ACHN (cell line): ENCODE measurements at places on chromosomes 2 and 18.

DNA sequence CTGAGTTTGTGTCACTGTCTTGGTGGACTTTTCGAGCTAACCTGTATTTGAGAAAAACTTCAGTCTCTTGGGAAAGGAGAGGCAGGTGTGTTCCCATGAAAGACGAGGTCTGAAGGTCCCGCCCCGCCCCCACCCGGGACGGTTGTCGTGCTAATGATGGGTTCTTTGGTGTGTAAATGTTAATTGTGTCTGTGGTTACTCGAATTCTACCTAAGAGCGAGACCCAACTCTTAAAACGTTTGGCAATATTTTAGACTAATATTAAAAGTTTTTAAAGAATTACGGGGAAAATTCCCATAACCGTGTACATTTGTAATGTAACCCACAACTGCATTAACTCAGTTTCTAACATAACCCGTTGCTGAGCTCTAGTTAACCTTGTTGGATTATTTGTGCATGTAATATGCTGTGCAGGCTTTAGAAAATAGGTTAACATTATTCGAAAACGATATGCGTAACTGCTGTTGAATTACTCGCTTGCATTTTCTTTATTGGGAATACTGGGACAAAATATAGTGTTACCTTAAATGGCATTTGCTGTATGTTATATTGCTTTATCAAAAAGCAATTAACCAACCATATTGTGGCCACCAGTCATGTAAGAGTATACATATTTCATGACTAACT, 833 bp downstream of the EPB41L5 start:
- no peak for DNase-seq

GRCh38 chr2:115560666-115561065, 1118.2 kb downstream of the DPP10 start:
- DNase-seq, result peak; percentile 21

DNA sequence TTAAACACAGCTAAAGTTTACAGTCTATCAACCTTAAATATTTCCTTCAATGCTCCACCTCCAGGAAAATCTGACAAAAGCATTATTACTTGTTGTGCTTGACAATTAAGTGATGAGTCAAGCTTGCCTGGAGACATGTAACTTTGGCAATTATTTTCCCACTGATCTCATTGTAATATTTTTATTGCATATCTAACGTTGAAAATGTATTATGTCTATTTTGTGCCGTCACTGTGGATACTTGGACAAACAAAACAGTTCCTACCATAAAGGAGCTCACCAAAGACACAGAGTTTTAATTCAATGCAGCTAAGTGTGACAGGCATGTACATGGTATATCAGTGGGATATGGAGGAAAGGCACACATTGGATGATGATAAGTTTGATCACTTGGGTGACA, 24.7 kb downstream of the RNF103 start:
- no peak for DNase-seq

- no peak for DNase-seq
These were observed 4.0 kb upstream of the RTN4 start for GRCh38 chr2:55054106-55054875.

- no peak for DNase-seq
These were observed 677.1 kb upstream of the DDX18 start for GRCh38 chr2:117137371-117137770.

GRCh38 chr2:225165052-225165451, 122.8 kb upstream of the DOCK10 start:
- no peak for DNase-seq

DNA sequence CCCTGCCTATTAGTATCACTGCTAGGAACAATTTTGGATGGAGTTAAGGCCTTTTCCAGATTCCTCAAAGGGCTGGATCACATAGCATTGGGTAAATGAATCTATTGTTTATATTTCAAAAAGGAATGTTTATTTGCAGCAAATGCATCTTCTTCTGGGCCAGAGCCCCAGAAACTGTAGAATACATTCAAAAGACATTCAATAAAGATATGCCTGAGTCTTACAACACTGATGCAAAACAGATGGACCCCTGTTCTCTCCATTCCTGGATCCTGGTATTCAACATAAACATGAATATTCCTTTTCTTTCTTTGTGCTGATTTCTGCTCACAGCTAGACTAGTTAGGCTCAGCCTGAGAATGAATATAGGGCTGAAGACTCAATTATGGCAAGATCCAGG, 227.2 kb upstream of the KLHL29 start:
- DNase-seq, result no peak

GRCh38 chr2:174914853-174915760, 90.1 kb downstream of the CHN1 start:
- DNase-seq, result no peak

GRCh38 chr2:100105678-100106054, 36.7 kb downstream of the AFF3 start:
- peak; percentile 21 for DNase-seq

- DNase-seq, result no peak
These were observed 26.3 kb upstream of the ITGB6 start for GRCh38 chr2:160226367-160226766.

GRCh38 chr2:234490271-234491091, 6.4 kb downstream of the ARL4C start:
- no peak for DNase-seq

- DNase-seq, result no peak
These were observed 15.6 kb downstream of the PLCD4 start for GRCh38 chr2:218623366-218623705.

- no peak for DNase-seq
These were observed 51.4 kb downstream of the LINC00305 start for GRCh38 chr18:64097497-64097896.

GRCh38 chr2:61353909-61354308, 117.0 kb downstream of the USP34 start:
- DNase-seq, result no peak

- DNase-seq, result no peak
These were observed 282.2 kb upstream of the SOX11 start for GRCh38 chr2:5409898-5410381.

- DNase-seq, result peak; percentile 79
These were observed 155.4 kb upstream of the FSIP2 start for GRCh38 chr2:185583058-185583816.

- no peak for DNase-seq
These were observed 77.6 kb upstream of the NFU1 start for GRCh38 chr2:69514819-69515218.

- DNase-seq, result no peak
These were observed 1156.3 kb upstream of the CRIM1 start for GRCh38 chr2:35199298-35199697.

- no peak for DNase-seq
These were observed 323.7 kb downstream of the EN1 start for GRCh38 chr2:118523761-118524160.

DNA sequence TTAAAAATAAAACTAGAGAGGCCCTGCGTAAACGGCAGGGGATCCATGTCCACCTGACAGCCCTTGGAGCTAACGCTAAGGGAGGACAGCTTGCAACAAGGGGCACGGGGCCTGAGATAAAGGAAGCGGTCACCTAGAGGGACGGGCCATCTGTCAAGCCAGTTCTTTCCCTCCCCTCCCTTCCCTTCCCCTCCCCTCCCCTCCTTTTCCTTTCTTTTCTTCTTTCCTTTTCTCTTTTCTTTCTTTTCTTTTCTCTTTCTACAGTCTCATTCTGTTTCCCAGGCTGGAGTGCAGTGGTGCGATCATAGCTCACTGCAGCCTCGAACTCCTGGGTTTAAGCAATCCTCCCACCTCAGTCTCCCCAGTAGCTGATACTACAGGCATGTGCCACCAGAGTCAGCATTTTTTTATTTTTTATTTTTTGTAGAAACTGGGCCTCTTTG, 34.5 kb upstream of the CTAGE1 start:
- no peak for DNase-seq

- no peak for DNase-seq
These were observed 106.8 kb downstream of the C1D start for GRCh38 chr2:67955748-67956603.

DNA sequence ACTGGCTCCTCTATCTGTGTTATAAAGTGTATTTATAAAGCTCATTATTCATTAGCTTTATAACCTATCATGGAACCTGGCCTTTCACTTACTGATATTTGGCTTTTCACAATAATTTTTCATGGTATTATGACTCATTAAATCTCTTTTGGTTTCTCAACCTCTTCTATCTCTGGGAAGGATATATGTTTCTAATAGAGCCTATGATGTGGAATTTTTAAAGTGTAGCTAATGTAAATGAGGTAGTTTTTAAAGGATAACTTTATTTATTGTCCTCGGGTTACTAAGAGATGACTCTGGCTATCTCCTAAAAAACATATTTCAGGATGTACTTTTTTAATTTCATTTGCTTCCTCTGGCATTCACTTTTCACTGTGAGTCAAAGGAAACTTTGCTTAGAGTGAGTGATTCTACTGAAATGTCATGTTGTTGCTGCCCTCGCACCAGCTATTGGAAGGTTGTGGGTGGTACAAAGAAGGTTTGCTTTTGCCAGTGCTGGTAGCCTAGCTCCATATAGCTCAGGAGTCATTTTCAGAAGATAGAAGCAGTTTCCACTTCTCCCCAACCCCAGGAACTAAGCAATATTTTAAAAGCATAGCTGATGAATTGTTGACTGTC, 85.2 kb upstream of the RPE start:
- no peak for DNase-seq

DNA sequence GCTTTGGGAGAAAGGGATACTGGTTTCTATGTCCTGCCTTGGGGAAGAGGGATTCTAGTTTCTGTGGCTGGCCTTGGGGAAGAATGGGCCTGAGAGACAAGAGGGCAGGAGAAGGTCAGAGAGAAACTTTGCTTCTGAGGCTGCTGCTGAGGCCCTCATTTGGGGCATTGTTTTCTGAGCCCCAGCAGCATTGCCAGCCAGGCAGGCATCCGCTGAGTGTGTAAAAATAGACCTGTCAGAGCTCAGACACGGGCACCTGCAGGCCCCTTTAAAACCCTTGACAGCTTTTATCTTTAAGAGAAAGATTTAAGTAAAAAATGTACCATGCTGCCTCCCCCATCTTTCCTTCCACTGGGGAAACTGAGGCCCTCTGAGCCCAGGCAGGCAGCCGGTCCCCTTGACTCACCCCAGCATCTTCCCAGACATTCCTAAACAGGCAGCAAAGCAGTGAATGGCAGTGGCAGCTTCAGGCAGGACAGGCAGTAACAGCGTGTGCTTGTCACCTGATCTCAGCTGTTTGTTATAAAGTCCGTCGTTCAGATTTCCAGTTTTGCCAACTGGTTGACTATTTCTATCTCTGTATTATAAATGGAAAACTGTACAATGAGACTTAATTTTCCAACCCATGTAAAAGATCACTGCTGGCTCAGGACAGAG, 27.6 kb downstream of the MLPH start:
- no peak for DNase-seq

DNA sequence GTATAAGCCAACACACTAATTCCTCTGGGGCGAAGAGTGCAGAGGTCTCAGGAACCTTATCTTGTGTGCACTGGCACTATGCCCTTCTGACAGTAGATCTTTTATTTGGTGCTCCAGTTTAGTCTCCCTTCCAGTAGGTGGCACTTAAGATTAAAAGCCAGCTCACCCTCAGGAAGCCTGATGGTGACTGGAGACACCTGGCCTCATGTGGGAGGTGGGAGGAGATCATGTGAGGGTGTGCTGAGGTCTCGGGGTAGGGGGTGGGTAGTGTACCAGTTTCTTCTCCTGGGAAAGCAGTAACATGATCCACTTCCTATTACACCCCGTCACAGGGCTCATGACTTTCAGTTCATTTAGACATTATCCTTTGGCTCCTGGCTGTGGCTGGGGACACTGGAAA, 654.9 kb downstream of the ADCYAP1 start:
- DNase-seq, result no peak

DNA sequence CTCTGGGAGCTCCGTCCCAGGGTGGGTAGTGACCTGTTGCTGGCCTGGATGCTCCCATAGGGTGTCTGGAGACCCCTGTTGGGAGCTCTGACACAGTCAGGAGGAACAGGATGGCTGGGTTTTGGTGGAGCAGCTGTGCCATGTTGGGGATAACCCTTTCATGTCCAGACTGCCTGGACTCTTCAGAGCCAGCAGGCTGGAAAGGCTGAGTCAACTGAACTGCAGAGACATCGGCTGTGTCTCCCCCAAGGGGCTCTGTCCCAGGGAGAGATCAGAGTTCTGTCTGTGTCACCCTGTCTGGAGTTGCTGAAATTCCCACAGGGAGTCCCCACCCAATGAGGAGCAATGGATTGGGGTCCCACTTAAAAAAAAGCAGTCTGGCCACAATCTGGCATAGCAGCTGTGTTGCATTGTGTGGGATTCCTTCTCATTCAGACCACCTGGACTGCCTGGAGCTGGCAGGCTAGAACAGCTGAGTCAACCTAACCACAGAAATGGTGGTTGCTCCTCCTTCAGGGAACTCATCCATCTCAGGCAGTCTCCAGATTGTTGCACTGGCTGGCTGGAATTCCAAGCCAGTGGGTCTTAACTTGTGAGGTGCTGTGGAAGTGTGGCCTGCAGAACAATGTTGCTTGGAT, 37.2 kb downstream of the AGPS start:
- peak; percentile 94 for DNase-seq

- no peak for DNase-seq
These were observed 57.7 kb downstream of the BIN1 start for GRCh38 chr2:127048969-127049897.

DNA sequence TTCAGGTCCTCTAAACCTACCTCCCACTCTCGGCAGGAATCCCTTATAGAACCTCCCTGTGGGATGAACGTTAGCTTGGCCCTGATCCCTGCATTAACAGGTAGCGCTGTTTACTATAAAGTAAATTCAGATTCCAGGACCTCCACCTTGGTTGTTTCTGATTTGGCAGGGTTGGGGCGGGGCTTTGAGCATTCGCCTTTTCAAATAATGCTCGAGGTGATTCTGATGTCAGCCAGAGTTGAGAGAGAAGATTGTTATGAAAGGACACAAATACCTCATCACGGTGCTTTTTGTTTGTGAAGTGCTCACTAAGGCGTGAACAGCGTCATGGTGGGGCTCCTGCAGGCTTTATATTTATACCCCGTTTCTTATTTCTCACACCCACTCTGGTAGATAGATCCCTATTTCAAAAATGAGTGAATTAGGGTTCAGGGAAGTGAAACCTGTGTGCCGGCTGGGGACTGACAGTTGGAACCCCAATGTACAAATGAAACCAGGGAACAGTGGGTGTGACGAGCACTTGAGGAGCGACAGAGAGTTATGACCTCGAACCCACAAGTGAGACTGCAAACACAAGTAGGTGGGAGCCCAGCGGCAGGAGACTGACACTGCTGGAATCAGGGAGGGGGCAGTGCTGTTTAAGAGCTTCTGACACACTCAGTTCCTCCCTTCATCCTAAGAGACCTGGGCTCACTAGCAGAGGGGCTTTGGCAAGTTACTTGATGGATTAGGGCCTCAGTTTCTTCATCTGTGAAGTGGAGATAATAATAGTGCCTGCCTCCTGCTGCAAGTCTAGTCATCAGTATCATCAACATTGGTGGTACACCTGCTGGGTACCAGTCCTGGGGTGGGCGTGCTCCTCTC, 14.2 kb upstream of the CXCR4 start:
- no peak for DNase-seq

- no peak for DNase-seq
These were observed 35.6 kb downstream of the SPC25 start for GRCh38 chr2:168854651-168855050.

DNA sequence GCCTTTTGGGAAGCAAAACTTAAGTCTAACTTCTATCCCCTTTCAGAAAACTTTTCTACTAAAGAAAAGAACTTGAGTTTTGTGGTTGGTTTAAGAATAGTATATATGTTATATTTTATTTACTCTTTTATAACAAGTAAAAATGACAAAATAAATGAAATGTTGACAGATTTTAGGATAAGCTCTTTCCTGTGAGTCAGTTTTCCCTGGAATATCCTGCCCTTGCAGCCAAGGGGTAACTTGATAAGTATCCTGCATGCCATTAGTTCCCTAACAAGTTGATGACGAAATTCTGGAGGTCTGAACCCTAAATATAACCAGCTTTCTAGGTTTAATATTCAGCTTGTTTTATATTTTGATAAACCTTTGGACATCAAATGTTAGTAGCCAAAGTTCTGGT, 7.3 kb upstream of the HTR2B start:
- DNase-seq, result no peak

- DNase-seq, result no peak
These were observed 239.3 kb downstream of the ERBB4 start for GRCh38 chr2:212299333-212299732.
